ENCODE measurements at places on chromosomes 6 and 20. TPM values are rescaled to one million over a fixed set of nuclear protein-coding genes. Genes with fewer than 3 reads are reported as not detected.

- no peak overlapping the region for H3K27ac ChIP-seq
- no peaks in the 10 kb centered on the region for H3K4me1 ChIP-seq
- no peaks in the 10 kb centered on the region for H3K27me3 ChIP-seq
- DNase-seq, result no peak
- no peak overlapping the region for H3K4me3 ChIP-seq
Observed at GRCh38 chr6:131226459-131227157, 91.3 kb downstream of the AKAP7 start.

ENPP4 gene
- 5.3 TPM for total RNA-seq

APOM gene
- total RNA-seq, result 4.1 TPM

RFX6 gene
- total RNA-seq, result not detected
